Activated naive CD4-positive, alpha-beta T cell treated with Interleukin-2 at 50 U/mL for 16 hours (primary cell): ENCODE measurements at places on chromosomes 7 and 10.

GRCh38 chr7:141710301-141710700 is 2.1 kb downstream of the WEE2 start:
- DNase-seq = no peak

DNA sequence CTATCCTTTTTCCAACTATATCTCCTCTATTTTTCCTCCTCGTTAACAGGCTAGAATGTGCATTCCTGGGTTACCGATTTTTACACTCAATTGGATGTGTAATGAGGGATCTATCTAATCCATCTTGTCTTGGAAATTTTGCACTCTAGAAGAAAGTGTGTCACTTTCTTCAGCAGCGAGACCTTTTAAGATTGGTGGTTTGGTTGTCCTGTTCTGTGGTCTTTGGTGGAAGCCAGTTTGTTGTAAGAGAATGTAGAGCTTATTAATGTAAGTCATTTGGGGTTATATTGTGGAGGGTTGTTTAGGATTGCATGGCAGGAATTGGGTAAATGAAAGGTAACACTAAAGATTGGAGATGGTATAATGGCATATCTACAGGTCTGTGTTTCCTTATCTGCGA is 16.7 kb downstream of the CDK1 start:
- no peak for DNase-seq

GRCh38 chr10:102935505-102935904 is 17.4 kb downstream of the CNNM2 start:
- DNase-seq = no peak

DNA sequence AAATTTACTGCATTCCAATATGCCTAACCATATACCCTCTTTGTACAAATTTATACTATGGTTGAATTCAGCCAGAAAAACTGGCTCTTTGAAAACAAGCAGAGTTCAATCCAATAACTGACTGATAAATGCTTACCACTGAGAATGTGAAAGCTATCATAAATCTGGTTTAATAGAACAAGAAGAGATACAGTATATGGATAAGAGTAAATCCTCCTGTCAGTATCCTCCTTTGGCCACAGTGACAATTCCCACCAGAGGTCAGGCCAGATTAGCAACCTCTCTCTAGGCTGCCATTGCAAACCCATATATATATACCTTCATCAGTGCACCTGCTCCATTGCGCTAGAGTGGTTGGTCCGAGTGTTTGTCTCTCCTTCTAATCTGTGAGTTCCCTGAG is 647.2 kb downstream of the GRM8 start:
- no peak for DNase-seq

- no peak for DNase-seq
These were observed 18.4 kb downstream of the TRIM24 start for GRCh38 chr7:138478499-138478908.

GRCh38 chr7:13047061-13047460 is 359.6 kb downstream of the ARL4A start:
- DNase-seq = no peak

GRCh38 chr10:31058795-31059703 is 27.4 kb upstream of the ZNF438 start:
- DNase-seq = no peak

DNA sequence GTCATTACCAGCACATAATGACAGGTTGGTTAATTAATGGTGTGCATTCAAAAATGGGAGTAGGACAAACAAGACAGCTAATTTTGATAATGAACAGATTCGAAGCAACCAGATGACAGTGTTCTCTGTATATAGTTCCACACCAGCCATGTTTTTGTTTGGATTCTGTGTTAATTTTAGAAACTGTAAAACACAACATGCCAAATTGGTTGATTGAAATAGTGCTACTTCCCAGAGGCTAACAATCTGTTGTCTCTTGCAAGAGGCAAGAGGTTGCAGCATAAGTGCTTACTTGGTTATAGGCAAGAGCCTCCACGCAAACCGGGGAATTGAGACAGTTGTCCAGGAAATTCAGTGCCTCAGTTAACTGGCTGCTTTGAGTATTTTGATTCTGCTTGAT is 170.2 kb upstream of the HABP2 start:
- no peak for DNase-seq

- no peak for DNase-seq
These were observed 208.3 kb downstream of the ZMYND11 start for GRCh38 chr10:343231-344220.

- DNase-seq = no peak
These were observed 141.5 kb downstream of the CUBN start for GRCh38 chr10:16987976-16988610.

DNA sequence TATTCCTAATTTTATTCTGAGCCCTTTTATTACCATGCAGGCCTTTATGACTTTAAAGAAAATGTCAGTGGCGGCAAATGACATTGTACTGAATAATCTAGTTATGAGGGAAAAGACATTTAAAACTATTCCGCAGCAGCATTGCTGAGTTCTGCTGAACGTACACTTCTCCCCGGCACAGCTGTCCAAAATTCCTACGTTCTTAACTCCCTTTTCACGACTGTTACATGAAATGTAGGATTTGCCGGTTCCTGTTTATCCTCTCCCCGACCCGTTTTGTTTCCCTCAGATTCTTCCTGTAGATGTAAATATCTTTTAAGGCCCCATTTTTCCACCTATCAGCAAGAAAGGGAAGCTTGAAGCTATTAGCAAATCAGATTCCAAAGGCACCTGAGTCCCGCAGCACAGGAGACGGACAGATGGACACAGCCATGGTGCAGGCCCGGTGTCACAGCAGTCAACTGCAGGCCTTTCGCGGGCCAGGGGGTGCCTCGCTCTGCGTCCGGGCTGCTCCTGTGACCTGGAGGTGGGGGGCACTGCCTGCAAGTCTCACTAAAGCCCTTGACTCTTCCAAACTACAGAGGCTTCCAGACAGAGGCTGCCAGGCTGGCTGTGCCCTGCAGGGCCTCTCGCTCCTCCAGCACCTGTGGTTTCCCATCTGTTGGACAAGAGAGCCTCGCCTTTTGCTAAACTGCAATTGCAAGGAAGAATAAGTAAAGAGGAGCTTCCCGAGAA is 485.0 kb upstream of the MGMT start:
- no peak for DNase-seq
